ENCODE measurements at places on chromosomes 12 and 14. TPM values are rescaled to one million over a fixed set of nuclear protein-coding genes. Genes with fewer than 3 reads are reported as not detected.

The AGAP2 gene
- 63.2 TPM for total RNA-seq

The CCDC175 gene
- not detected for total RNA-seq

The CRIP2 gene
- total RNA-seq, result 12.1 TPM

The TMEM116 gene
- total RNA-seq, result 47.3 TPM

The ORAI1 gene
- 51.7 TPM for total RNA-seq

The KLRB1 gene
- total RNA-seq, result 62.2 TPM

The SLC39A5 gene
- total RNA-seq, result 2.1 TPM

The ERP27 gene
- total RNA-seq, result 11.5 TPM

The KRT74 gene
- total RNA-seq, result not detected

The CLEC7A gene
- 0.89 TPM for total RNA-seq

The KCNC2 gene
- total RNA-seq, result not detected

- no peak for DNase-seq
These were observed 66.4 kb upstream of the ARHGAP5 start for GRCh38 chr14:32010604-32011125.

DNA sequence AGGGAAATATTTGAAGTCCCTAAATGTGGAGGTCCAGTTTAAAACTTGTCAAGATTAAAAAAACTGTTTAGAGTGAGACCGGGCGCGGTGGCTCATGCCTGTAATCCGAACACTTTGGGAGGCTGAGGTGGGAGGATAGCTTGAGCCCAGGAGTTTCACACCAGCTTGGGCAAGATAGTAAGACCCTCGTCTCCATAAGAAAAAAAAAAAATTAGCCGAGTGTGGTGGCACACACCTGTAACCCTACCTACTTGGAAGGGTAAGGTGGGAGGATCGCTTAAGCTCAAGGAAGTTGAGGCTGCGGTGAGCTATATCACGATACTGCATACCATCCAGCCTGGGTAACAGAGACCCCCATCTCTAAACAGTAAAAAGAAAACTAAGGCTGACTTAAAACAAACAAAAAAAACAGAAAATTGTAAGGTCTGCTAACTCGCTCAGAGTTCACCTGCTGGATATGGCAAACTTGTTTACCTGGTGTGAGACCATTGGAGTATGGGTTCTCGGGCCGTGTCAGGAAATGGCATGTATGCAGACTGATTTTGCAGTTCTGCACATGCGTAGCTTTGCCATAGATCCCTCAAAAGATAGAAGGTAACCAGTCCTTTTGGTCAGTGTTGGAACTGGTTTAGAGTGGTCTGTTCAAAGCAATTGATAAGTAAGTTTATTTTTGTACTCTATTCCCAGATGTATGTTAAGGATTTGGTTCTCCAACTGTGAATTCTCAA is 2.1 kb downstream of the RNF10 start:
- peak; percentile 33 for DNase-seq

GRCh38 chr12:118436986-118437385 is 60.6 kb downstream of the SUDS3 start:
- DNase-seq, result no peak

DNA sequence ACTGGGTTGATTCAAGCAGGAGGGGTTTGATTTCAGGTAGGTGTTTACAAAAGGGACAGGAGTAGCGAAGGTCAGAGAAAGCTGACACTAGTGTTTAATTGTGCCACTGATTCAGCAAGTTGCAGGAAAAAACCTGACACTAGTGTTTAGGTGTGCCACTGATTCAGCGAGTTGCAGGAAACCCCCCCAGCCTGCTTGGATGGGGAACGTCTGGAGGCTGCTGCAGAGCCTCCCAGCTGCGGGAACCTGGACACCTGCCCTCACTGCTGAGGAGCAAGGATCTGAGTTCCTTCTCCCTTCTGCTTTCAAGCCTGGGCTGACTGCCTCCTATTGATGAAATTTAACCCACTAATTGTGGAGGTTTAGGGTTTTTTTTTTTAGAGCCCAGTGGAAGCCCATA is 84.2 kb downstream of the AVPR1A start:
- DNase-seq, result no peak

DNA sequence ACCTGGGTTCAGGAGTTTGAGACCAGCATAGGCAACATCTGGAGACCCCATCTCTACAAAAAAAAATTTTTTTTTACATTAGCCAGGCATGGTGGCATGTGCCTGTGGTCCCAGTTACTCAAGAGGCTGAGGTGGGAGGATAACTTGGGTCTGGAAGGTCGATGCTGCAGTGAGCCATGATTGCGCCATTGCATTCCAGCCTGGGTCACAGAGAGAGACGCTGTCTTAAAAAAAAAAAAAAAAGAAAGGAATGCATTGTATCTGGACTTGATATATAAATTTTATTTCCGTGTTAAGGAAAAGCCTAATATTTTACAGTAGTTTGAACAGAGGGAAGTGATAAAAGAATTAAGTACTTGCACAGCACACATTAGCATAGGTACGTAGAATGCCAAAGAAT is 97.2 kb downstream of the ZC3H14 start:
- no peak for DNase-seq

- DNase-seq, result no peak
These were observed 337.9 kb downstream of the NRXN3 start for GRCh38 chr14:78508023-78508422.

DNA sequence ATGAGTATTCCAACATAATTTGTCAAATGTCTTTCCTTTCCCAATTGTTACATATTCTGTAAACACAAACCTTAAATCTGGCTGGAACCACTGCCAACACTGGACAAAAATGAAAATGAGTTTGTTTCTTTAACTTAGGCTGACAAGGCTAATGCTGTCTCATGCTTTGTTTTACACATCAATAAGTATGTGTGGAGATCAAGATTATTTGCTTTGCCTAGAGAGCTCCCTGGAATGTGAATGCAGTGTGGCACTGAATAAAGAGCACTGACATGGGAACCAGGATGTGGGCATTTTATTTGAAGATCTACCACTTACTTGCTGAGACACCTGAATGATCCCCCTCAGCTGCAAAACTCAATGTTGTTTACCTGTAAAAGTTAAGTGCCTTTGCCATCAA is 61.7 kb downstream of the RALGAPA1 start:
- DNase-seq, result no peak

GRCh38 chr12:118237908-118238307 is 102.0 kb downstream of the PEBP1 start:
- DNase-seq, result no peak

DNA sequence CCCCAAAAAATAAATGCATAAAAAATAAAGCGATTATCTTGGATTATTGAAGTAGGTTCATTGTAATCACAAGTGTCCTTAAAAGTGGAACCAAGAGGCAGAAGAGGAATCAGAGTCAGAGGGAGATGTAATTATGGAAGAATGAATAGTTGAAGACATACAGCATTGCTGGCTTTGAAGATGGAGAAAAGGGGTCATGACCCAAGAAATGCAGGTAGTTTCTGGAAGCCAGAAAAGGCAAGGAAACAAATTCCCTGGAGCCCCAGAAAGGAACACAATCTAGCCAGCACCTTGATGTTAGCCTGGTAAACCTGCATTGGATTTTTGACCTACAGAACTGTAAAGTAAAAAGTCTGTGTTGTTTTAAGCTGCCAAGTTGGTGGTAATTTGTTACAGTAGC is 57.5 kb upstream of the PTGR2 start:
- no peak for DNase-seq

DNA sequence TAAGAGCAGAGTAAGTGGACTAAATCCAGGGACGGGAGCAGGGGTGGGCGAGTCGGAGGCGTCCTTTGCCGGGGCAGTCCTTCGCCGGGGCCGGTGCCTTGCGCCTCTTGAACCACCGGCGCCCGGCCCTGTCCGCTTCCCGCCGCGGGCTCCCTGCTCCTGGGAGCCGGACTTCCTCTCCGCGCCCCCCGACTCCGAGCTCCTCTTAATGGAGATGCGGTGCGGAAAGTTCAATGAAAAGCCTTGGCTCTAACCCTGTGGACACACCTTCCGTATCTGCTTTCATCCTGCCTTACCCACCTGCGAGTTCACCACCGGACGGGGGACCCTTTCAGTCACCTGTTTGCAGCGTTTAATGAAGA is 412 bp downstream of the FGFR1OP2 start:
- DNase-seq, result no peak

DNA sequence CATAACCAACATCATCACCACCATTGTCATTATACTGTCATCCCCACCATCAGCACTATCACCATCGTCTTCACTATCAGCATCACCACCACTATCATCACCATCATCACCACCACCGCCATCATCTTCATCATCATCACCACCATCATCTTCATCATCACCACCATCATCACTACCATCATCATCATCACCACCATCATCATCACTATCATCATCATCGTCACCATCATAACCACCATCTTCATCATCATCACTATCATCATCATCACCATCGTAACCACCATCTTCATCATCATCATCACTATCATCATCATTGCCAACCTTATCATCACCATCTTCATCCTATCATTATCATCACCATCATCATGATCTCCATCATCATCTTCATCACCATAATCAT is 39.0 kb downstream of the SVOP start:
- no peak for DNase-seq

DNA sequence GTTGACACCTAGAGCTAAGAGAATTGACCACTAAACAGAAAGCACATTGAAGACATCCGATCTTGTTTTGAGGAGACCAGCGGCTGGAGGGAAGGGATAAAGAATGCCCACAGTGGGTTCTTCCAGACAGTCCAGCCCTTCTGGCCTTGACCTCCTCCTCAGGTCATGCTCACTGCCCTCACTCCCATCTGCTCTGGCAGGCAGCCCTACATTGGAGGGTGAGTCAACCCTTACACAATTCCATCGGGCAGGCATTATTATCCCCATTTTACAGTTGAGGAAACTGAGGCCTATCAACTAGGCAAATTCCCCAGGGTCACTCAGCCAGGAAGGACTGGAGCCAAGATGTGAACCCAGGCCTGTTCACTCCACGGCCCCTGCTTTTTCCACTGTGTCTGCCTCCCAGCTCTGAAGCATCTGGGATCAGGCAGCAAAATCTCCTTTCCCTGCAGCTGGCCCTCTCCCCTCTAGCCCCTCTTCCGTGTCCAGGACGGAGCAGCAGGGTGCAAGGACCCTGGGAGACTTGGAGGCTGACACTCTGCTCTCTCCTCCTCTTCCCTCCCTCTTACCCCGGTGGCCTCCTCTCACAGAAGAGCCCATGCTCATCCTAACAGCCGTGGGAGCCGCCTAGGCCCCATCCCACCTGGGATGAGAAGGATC is 5.3 kb downstream of the SCNN1A start:
- no peak for DNase-seq

- no peak for DNase-seq
These were observed 227.9 kb downstream of the KTN1 start for GRCh38 chr14:55807881-55808379.

DNA sequence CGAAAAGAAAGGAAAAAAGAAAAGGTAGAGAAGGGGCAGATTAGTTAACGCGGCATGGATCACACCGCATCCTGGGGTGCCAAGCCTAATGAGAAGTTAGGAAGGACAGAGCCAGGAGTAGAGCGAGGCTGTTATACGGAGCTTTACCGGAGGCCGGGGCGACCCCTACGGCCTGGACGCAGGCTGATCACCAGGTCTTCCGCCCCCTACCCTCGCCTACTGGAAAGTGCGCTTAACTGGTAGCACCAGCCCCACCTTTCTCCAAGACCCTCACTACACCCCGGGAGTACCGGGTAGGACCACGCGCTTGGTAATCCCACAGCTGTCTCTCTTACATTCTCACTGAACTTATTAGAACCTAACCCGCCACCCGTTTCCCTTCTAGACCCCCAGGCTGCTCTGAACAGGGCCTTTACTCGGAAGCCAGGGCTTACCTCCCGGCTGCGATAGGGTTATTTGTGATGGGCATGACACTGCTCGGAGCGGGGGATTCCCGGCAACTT is 33.8 kb downstream of the WBP11 start:
- no peak for DNase-seq

DNA sequence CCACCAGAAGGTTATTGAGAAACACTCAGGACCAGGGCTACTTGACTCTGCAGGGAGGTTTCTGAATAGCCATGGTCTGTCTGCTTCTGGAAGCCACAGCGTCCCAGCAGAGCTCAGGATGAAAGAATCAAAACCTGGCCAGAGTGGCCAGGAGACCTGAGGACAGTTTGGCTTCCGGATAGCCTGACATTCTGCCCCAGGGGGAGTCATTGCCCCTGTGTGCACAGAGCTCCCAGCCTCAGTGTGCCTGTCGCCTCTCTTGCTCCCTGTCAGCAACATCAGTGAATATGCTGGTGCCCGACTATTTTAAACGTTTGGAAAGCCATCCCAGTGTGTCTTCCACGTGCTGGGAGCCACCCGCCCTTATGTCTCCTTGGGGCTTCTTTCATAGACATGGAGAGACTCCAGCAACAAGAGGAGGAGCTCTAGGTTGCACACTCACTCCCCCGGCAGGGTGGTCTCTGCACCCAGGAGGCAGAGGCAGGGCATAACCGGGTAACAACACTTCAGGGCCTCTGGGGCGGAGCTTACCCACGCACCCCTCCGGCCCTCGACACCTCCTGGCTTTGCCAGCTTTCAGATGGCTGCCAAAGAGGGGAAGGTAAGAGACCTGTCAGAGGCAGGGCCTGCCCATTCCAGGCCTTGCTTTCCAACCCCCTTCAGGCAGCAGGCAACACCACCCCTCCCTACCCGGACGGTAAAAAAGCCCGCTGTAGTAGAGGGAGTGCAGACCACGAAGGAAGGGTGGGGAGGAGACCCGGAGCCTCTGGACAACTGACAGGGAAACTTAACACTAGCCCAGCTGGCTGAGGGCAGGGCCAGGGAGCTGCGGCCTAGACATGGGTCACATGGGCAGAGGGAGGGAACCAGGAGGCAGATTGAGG is 19.0 kb upstream of the SLC6A12 start:
- no peak for DNase-seq

DNA sequence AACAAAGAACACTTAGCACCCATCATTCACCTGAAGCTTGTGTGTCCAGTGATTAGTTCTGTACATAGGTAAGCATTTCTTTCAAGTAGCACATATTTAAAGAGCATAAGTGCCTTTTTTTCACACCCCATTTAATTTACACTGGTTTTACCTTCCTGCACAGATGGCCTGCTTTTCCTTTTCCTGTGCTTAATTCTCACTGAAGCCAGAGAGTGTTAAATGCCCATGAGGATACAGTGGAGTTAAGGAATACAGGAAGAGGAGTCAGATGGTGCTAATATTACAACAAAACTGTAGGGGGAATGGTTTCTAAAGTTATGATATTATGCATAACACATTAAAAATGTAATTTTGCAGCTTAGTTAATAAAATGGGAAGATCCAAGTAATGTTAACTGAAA is 31.0 kb upstream of the SLC38A1 start:
- no peak for DNase-seq

- DNase-seq, result peak; percentile 58
These were observed 63.1 kb downstream of the ARL6IP4 start for GRCh38 chr12:123043536-123044001.

DNA sequence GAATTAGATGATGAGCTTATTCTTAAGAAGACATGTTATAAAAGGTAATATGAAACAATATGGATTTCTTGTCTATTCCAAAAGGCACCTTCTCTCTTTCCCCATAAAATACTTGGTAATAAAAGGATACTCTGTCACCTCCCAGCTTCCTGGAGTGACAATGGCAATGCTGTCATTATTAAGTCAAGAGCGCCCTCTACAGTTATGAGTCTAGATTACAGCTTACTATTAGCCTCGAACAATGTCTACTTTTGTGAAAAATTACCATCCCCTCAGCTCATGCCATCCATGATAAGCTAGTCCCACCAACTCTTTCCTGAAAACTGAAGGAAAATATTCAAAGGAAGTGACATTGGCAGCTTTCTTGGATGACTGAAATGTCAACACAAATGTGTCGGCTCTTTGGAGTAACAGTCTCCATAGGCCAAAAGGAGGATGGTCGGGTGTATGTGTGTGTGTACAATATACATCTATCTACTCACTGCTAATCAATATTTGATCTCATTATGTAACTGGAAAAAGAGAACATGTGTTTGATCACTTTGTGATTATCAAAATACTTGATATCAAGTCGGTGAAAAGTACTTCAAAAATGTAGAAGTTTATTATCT is 48.7 kb upstream of the CDKN3 start:
- no peak for DNase-seq

Measured in CD4-positive, alpha-beta memory T cell (primary cell).